ENCODE measurements at places on chromosomes 1 and 21.

DNA sequence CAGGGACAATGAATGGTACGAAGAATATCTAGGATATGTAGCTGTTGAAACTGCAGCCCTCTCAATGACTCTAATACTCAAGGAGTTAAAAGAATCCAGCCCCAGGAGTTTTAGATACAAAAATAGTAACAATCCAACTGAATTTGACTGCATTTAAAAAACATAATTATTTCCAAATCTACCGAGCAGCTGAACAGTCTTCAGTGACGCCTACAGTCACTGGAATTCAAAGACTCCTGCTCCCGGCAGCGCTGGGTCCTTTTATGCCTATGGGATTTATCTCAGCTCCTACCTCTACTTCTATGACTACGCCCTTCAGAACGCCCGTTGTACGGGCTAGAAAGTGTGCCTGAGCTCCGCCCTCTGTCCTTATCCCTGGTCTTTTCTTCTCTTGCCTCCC, 55.7 kb downstream of the WARS2 start:
- no peak for DNase-seq

- DNase-seq = no peak
These were observed 9.6 kb downstream of the CDC42BPA start for GRCh38 chr1:227308367-227309336.

DNA sequence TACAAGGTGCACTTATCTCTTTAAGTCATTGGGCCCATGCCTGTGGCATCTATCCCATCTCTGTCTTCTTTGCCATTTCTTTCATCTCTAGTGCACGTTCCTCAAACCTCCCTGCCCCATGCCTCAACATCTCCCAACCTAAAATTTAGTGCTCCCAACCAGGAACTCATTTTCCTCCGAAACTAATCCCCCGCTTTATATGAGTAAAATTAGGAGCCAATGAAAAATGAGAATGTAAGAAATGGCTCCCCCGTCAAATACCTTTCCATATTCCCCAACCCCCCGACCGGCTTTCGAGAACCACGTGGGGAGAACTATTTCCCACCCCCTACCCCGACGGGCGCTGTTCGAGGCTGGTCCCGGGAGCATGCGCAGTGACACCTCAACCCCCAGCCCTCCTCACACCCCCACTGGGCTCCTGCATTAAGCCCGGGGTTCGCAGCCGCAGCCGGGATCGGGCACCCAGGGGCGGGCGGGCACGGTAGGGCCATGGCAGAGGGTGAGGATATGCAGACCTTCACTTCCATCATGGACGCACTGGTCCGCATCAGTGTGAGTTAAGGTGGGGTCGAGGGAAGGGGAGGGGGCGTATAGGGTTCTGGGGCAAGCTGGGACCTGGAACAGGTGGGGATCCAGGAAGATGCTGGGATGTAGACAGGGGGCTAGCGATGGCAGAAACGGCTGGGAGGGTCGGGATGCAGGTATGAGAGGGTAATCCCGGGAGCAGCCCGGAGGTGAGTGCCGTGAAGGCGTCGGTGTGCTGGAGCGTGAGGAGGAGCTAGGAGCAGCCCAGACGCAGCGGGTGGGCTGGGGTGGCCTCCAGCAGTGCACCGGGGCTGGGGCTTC, at the start of gene TRIM46:
Gene TRIM46 (plus strand): TSS at position 372 of the 846 bp plus-strand sequence. CDS start 118 bp downstream, at position 490.
- peak; percentile 54 for DNase-seq

DNA sequence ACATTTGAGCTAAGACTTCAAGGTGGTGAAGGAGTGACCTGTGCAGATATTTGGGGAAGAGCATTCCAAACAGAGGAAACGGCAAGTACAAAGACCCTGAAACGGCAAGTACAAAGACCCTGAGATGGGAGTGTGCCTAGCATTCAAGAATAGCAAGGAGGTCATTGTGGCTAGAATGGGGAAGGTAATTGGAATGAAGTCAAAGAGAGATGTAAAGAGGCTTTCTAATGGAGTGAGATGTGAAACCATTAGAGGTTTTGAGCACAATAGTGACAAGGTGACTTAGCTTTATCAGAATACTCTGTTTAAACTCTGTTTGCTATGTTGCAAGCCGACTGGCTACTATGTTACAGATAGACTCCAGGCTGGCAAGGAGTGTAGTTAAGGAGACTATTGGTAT, 4.4 kb downstream of the CDC7 start:
- no peak for DNase-seq

GRCh38 chr1:207304710-207305488, 16.6 kb upstream of the CD55 start:
- DNase-seq = no peak

- DNase-seq = peak; percentile 60
These were observed at the start of gene CASZ1 for GRCh38 chr1:10796029-10796944. Gene CASZ1, minus strand, starts transcription at chr1:10796646. Its CDS starts 102,757 bp downstream, at chr1:10693889.

DNA sequence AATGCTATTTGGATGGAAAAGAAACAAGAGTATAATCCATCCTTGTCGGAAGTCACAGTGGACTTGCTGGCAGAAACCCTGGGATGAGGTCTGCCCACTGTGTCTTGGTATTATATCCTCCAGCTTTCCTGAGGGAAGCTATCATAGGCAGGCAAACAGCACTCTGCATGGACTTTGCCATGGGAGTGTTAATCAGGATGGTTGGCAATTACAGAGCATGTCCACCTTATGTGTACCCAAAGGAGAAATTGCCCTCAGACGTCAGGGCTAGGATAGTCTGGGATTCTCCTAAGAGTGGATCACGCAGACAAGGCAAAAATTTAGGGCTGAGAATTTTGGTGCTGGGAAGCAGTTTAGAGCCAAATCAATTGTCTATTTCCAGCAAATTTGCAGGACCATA, 184.9 kb upstream of the ESRRG start:
- no peak for DNase-seq

DNA sequence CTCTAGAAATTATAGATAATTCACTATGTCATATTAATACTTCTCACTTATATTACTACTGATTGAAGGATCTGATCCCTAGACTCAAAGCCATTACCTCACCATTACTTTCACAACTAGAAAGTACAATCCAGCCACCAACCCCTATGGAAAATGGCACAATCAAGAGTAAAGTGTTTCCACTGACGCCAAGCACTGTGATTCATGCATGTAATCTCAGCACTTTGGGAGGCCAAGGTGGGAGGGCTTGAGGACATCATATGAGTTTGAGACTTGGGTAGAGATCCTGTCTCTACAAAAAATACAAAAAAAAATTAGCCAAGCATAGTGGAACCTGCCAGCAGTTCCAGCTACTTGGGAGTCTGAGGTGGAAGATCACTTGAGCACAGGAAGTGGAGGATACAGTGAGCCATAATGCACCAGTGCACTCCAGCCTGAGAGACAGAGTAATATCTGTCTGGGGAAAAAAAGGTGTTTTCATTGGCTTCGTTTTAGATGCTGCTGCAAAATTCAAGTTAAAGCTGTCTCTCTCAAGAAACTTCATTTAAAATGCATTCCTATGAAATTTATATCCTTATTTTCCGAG, 126.5 kb downstream of the AKT3 start:
- no peak for DNase-seq

- no peak for DNase-seq
These were observed 150.3 kb downstream of the HMGB4 start for GRCh38 chr1:34013958-34014737.

DNA sequence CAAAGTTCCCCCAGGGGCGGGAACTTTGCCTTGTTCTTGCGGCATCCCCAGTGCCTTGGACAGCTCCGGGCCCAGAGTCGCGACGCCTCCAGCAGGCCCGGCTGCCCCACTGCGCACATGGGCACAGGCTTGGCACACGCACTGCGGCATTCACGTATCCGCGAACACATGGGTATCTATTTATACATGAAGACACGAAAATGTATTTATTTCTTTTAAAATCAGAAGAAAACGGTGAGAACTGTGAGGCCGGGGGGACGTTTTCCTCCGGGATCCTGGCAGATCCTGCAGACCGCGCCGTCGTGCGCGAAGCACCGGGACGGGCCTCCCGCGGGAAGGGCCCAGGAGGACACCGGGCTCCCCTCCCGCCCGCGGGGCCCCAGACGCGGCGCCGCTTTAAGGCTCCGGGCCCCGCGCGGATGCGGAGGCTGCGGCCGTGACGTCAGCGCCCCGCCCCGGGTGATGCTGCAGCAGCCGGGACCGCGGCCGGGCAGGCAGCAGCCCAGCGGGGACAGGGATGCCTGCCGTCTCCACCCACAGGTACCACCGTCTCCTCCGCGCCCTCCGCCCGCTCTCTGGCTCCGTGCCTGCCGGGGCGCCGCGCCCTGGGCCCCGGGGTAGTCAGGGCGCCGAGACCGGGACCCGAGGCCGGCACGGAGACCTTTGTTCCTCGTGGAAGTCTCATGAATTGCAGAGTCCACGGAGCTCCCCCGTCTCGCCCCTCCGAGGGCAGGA, at the start of gene SLC45A1:
Gene SLC45A1 (plus strand): TSS at position 468 of the 735 bp plus-strand sequence. CDS start 6,216 bp downstream, outside the sequence.
- peak; percentile 26 for DNase-seq

GRCh38 chr1:180693564-180694244, 61.9 kb downstream of the XPR1 start:
- DNase-seq = no peak

DNA sequence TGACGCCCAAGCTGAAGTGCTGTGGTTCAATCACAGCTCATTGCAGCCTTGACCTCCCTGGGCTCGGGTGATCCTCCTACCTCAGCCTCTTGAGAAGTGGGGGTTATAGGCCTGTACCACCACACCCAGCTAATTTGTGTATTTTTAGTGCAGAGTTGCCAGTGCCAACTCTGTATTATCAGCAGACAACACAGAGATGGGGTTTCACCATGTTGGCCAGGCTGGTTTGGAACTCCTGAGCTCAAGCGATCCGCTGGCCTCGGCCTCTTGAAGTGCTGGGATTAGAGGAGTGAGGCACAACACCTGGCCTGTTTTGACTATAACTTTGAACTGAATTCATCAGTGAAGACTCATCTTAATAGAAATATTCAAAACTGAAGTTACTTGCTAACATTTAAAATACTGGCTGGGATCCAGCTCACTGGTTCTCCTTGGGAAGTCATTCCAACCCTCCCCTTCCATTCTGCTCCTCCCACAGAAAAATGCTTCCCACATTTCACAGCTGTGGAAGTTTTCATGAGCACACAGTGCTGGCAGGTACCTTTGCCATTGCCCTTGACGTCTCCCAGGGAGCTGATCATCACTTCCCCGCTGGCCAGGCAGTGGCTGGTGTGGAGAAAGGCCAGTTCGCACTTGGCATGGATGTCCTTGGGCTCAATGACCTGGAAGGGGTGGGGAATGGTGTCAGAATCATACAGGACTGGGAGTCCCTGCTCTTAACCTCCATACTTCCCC, 4.7 kb downstream of the SELENBP1 start:
- no peak for DNase-seq

- DNase-seq = no peak
These were observed 957.0 kb downstream of the AMY1C start for GRCh38 chr1:104706631-104707147.

DNA sequence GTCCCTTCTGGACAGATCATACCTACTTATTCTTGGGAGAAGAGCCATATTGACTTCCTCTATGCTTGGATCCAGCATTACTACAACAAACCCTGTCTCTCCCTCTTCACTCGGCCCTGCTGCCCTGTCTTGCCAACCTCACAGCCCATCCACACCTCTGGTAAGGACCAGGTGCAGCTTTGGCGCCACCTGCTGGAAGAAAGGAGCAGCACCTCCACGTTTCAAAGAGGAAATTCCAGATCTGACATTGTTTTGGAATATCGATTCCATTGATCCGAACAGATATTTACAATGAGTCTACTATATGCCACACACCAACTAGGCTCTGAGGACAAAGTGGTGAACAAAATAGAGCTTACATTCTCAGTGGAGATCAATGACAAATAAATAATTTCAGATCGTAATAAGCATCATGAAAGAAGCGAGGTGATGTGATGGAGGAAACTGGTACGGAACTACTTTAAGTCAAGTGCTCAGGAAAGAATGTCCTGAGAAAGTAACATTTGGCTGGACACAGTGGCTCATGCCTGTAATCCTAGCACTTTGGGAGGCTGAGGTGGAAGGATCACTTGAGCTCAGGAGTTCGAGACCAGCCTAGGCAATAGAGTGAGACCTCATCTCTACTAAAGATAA, 18.7 kb downstream of the MFSD2A start:
- DNase-seq = peak; percentile 59

DNA sequence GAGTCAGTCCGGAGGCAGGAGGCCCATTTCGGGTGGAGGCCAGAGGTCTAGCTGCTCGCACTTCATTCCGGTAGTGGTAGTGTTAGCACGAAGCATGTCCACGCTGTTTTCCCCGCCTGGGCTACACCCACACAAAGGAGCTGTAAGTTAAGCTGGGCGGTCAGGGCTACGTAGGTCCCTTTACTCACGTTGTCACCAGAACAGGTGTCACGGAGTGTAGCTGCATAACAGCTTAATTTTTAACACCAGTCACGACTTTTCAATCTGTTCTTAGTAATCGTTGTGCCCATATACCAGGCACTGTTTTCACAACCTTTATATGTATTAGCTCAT, 15.6 kb downstream of the HLX start:
- no peak for DNase-seq

- no peak for DNase-seq
These were observed 41.4 kb upstream of the TNR start for GRCh38 chr1:175784831-175785230.
